ENCODE measurements at places on chromosomes 5 and 9.

DNA sequence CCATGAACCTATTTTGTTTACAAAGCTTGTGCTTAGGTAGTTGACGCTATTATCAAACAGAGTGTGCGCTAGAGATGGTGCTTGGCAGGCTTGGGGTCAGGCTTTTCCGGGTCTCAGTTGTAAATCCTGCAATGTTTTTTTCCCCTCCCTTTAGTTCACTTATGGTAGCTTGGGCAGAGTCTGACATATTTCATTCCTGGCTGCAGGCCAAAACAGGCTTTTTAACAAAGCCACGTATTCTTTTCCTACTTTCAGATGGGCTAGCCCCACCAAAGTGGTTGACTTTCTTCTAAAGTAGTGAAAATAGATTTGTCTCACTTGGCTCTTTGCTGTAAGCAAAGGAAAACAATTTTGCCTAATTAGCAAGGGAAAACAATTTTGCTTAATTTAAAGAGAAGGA lies 58.0 kb upstream of the FBN2 start:
- peak; percentile 0 for DNase-seq

DNA sequence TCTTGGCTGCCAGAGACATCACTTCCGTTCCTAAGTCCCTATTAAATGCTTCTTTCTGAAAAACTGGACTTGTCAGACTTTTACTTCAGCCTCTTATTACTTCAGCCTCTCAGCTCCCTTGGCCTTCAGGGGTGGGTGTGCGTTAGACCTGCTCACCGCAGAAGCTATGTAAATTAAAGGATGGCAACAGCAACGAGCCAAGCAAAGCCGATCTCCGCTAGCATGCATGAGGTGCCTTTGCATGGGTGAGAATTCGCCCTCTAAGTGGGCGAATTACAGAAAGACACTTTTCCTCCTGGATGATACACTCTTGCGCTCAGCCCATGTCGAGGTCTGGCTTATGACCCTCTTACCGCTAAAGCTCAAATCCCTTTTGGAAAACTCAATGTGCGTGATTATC lies 10.9 kb upstream of the IL3 start:
- no peak for DNase-seq

DNA sequence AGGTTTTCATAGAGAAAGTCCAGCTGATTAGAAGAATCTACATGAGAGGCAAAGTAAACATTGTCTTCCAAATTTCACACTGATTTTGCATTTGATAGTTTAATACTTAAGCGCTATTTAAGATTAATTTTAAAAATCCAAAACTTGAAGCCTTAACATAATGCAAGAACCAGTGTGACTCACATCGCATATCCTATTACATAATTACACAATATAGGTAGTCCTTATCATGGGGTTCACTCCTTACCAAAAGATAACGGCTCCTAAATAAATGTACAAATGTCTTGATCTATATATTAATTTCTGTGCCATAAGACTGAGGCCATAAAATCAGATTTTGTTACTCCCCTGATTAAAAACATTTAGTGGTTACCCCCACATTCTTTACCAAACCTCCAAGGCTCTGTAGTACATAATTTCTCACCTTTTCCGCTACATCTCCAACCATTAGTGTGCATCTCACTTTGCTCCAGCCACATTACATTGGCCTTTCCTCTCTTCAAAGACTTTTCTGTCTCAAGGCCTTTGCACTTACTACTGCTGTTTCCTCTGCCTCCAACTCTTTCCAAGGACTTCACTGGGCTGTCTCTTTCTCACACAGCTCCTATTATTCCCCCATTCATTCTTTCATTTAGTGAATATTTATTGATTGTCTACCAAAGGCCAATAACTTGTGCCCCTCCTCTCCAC lies 1.0 kb downstream of the RIOK2 start:
- DNase-seq: no peak

DNA sequence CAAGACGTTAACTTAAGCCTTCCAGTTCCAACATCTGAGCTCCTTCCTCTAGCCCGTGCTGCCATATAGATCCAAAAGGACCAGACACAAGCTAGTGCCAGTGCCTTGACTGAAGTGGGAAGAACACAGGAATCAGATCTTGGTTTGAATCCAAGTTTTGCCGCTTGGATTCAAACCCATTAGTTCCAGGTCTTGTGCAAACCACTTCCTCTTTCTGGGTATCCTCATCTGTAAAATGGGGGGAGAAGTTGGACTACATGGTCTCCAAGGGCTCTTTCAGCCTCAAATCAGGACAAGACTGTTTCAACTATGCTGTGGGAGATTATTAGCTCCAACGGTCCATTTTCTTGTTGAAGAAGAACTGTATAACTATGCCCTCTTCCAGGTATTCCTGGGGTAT lies 32.6 kb downstream of the TTLL11 start:
- no peak for DNase-seq

Data from NCI-H2171 treated with DMSO at 0.1 percent for 48 hours (cell line).